ENCODE measurements at places on chromosomes 1 and 21. TPM values are rescaled to one million over a fixed set of nuclear protein-coding genes. Genes with fewer than 3 reads are reported as not detected.

The ETV3L gene
- total RNA-seq, result not detected

The LRRIQ3 gene
- 0.68 TPM for total RNA-seq

The MRPL37 gene
- 142 TPM for total RNA-seq

The CRP gene
- not detected for total RNA-seq

The NAV1 gene
- 21.7 TPM for total RNA-seq

GRCh38 chr1:205826995-205827394 lies 14.0 kb upstream of the SLC41A1 start:
- no peak for DNase-seq

DNA sequence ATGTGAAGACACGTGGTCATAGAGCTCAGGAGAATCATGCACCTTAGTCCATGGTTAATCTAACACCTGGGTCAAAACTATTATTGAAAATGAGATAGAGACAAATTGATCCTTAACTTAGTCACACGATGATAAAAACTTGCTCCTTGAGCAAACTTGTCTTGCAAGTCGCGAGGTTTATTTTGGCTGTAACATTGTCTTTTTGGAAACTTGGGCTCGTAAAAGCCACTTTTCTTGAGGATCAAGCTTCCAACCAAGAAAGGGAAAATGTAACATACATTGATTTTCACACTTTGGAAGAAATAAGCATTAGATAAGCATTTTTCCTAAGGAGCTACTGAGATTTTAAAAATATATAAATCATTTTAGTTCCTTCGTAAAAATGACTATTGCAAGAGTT lies 19.9 kb upstream of the CENPF start:
- no peak for DNase-seq

DNA sequence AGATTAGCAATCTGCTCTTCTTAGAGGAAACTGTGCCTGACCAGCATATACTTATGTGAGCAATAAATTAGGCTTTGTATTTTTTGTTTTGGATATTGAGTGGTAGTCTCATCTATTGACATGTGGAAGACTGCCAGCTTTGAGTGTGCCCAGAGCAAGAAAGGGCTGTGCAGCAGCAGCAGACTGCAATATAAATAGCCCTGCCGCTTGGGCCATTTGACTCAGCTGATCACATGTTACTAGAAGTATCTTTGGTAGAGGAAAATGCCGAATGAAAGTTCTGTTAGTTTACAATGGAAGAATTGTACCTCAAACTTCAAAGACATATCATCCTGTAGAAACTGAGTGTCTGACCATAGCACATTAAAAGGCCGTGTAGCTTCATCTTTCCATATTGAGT lies 9.1 kb upstream of the PSMB2 start:
- DNase-seq, result no peak

DNA sequence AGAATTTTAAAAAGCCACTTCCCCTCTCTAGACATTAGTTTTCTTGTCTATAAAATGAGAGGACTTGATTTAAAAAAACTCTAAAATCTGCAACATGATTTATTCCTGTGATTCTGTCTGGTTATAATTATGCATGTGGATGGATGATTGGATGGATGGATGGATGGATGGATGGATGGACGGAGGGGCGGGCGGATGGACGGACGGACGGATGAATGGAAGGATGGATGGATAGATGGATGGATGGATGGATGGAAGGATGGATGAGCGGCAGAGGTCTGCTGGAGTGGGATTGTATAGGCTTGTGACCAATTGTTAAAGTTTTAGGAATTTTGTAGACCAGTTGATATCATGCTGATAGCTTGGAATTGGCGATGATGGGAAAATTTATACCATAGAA lies 135.2 kb upstream of the TIAM1 start:
- DNase-seq, result no peak

DNA sequence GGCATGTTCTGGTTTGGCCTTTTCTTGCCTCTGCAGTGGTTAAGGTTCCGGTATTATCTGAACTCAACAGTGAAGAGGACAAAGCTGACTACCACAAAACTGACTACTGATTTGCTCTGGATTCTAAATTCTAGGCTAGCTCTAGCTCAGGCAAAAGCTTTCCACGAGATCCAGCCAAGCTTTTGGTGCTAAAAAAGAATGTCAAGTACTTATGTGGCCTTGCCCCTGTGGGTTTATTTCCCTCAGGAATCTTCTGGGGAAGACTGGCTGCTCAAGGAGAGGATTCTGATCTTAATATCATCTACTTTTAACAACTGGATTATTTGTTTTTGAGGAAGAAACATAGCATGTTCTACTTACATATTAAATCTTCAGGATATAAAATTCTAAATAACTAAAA lies 26.1 kb upstream of the MTMR11 start:
- DNase-seq, result no peak

GRCh38 chr1:223331301-223331700 lies 32.7 kb downstream of the SUSD4 start:
- no peak for DNase-seq

Data from Caki2 (cell line).